Activated CD4-positive, alpha-beta T cell treated with anti-CD3 and anti-CD28 coated beads, Interleukin-2, amount 10 ng/mL, durations not matched to agents 24 days and 14 days (primary cell): ENCODE measurements at places on chromosomes 11 and 22. TPM values are rescaled to one million over a fixed set of nuclear protein-coding genes. Genes with fewer than 3 reads are reported as not detected.
A peak's percentile ranks its signal among the peaks of the same experiment; 100 is the strongest.

- DNase-seq = no peak
These were observed 1.7 kb upstream of the SLC25A22 start for GRCh38 chr11:799641-800316.

OR10D3 gene
- total RNA-seq = not detected in 2 replicates

DEFB131B gene
- not detected in 2 replicates for total RNA-seq

GRCh38 chr22:43205261-43205691 is 18.3 kb upstream of the TTLL12 start:
- no peak for DNase-seq

KCNQ1 gene
- total RNA-seq = 6.4 TPM in 2 replicates

- no peak for DNase-seq
These were observed 192.3 kb downstream of the KIRREL3 start for GRCh38 chr11:126808296-126808695.

DNA sequence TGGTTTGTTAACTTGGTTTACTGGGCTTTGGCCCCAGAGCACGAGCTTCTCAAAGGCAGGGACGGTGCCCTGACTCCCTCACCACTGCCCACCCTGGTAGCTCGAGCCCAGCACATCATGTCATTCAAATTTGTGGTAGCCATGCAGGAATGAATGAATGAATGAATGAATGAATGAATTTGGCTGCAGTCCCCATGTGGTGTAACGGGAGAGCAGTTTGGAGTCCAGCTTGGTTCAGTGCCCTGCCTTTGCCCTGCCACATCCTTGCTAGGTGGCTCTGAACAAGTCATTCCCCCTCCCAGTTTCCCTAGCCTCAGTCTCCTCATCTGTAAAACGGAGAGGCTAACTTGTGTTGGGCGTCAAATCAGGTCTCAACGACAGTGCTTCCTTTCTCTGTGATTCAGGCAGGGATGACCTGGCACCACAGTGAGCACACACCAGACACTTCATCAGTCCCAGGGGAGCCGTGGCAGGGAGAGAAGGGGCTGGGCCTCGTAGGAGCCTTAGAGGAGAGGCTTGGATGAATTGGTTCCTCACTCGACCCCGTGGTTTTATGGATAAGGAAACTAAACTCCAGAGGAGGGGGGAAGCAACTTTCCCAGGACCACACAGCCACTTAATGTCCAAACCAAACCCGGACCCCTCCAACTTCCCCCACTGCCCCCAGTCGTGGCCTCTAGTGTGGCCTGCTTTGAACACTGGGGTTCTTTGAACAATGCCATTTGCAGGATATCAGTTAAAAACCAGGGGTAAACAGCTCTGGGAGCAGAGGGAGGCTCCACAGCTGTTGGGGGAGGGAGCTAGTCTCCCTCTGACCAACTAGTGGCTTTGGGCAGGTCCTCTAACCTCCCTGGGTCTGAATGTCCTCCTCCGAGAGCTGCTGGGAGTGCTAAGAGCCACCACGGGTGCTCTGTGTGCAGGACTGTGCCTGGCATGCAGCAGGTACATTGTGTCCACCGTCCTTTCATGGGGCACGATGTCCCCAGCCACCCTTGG is 86.2 kb downstream of the CACNA1I start:
- no peak for DNase-seq

DNA sequence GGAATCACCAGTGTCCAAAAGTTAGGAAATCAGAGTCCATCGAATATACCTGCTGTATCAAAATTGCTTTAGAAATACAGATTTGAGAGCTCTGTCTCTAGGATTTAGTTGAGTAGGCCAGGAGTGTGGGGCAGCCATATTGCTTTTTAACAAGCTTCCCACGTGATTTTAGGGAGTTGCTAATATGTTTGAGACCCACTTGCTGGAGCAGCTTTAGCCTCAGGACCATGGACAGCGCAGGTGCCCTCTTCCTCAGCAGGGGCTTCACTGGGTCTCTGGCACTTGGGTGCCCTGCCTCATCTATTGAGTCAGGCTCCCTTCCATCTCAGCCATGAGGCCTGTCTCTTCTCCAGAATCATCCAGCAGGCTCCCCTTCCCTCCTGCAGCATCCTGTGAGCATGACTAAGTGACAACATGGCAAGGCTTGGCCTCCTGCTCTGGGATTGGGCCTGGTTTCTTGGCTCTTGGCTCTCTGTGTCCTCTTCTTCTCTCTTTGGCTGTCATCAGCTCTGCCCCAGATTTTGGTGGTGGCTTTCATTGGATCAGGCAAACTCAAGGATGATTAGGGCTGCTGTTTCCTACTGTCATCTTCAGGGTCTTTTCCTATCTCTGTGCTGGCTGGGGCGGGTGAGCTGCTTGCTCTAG is 70.0 kb downstream of the SGSM1 start:
- peak; percentile 73 for DNase-seq

RANGAP1 gene
- 185 and 187 TPM in 2 replicates for total RNA-seq

GRCh38 chr11:7514099-7514591 is 346 bp downstream of the PPFIBP2 start:
- DNase-seq = no peak

GRCh38 chr11:80816966-80817365 is 1376.1 kb upstream of the TENM4 start:
- DNase-seq = no peak

- DNase-seq = no peak
These were observed 25.7 kb downstream of the CELF1 start for GRCh38 chr11:47527186-47527585.
